ENCODE measurements at places on chromosomes 4 and X. TPM values are rescaled to one million over a fixed set of nuclear protein-coding genes. Genes with fewer than 3 reads are reported as not detected.

- no peak overlapping the region for H3K27ac ChIP-seq
- H3K4me1 ChIP-seq: peaks cover 6% of the 10 kb centered on the region
- DNase-seq: no peak
- no peak overlapping the region for H3K4me3 ChIP-seq
- no peaks in the 10 kb centered on the region for H3K27me3 ChIP-seq
Observed at GRCh38 chr4:26298198-26298947, 22.4 kb upstream of the RBPJ start.

DNA sequence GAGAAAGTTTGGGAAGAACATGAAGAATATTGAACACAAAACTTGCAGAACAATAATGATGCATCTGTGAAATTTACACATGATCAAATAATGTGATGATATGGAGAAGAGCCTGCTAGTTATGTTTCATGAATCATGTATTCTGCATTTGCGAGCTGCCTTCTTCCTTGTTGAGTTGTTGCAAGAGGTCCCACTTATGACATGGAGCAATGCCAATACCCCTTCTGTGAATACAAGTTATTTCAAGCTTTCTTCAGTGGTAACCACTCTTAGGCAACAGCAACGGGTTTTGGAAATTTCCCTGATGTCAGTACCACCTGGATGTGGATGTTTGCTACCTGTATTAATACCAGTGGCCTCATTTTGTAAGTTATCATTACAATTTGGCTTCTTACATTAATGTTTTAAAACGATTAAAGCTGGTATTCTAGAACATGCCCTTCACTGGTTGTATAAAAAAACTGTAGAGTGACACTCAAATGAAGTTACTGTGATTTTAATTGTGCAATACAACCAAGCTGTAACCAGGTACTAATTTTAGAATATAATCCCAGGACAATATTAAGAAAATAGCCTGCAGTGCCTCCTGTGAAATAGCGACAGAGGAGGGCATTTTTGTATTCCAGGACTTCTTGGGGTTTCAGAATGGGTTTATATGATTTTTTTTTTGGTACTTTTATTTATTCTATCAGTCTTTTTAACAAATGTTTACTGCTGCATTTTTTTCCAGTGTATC is 25.3 kb downstream of the IQCM start:
- H3K36me3 ChIP-seq: no peaks in the 10 kb centered on the region
- no peak for DNase-seq
- H3K4me3 ChIP-seq: no peak overlapping the region
- no peak overlapping the region for H3K27ac ChIP-seq
- H3K4me1 ChIP-seq: no peaks in the 10 kb centered on the region
- H3K27me3 ChIP-seq: no peaks in the 10 kb centered on the region

Gene CNKSR2
- 2.2 TPM for total RNA-seq

Gene SPACA5
- total RNA-seq: not detected

Gene SHROOM3
- not detected for total RNA-seq

Gene SHOX
- not detected for total RNA-seq

Gene CDKL5
- 4.3 TPM for total RNA-seq

Gene RHOXF1
- 1.4 TPM for total RNA-seq

Measured in natural killer cell (primary cell).